ENCODE measurements at places on chromosomes 3 and 15. TPM values are rescaled to one million over a fixed set of nuclear protein-coding genes. Genes with fewer than 3 reads are reported as not detected.

The AHSG gene
- not detected for total RNA-seq

DNA sequence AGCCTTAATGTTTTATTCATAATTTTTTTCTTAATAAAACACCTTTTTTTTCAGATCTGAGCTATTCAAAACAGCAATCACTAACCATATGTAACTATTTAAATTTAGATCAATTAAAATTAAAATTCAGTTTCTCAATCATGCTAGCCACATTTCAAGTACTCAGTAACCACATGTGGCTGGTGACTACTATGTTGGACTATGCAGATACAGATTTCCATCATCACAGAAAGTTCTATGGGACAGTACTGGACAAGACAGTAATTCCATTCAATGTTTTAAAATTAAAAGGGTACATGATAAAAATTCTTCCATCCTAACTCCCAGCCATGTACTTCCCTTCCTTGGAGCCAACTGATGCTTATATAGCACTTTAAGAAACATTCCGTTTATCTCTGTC is 119.3 kb downstream of the GLDN start:
- H3K36me3 ChIP-seq, result peaks cover 33% of the 10 kb centered on the region
- H3K27me3 ChIP-seq, result no peaks in the 10 kb centered on the region
- H3K4me1 ChIP-seq, result no peaks in the 10 kb centered on the region
- DNase-seq, result no peak

GRCh38 chr3:41683666-41684350 is 278.1 kb downstream of the ULK4 start:
- no peak overlapping the region for H3K4me3 ChIP-seq
- DNase-seq, result no peak
- peaks cover 36% of the 10 kb centered on the region for H3K4me1 ChIP-seq
- H3K36me3 ChIP-seq, result no peaks in the 10 kb centered on the region
- no peaks in the 10 kb centered on the region for H3K27me3 ChIP-seq
- H3K27ac ChIP-seq, result peak overlapping the region; percentile 80

The DNASE1L3 gene
- total RNA-seq, result not detected

The TBC1D23 gene
- total RNA-seq, result 35.3 TPM

GRCh38 chr3:51974963-51975851 is at the start of gene ABHD14A:
TSS of gene ABHD14A (plus strand) at chr3:51975064. CDS start at chr3:51975136, 72 bp downstream.
- H3K27me3 ChIP-seq, result no peaks in the 10 kb centered on the region
- H3K4me3 ChIP-seq, result peak within 1 kb of the TSS; percentile 95
- H3K4me1 ChIP-seq, result peaks cover 21% of the 10 kb centered on the region
- no peak for DNase-seq
- H3K36me3 ChIP-seq, result no peaks in the 10 kb centered on the region

DNA sequence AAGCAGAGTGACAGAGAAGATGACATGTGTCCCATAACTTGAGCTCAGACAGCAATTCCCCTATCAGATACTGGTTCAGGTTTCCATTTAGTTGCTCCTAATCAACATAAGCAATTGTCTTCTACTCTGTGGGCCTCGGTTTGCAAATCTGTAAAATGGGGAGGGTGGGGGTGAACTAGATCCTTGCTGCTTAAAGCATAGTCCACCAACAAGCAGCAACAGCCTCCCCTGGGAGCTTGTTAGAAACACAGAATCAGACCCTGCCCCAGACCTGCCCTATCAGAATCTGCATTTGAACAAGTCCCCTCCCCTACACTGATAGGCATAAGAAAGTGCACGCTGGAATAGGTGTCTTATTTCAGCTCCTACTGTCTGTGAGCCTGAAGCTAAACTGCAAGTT is 87.8 kb downstream of the CEMIP start:
- peaks cover 26% of the 10 kb centered on the region for H3K4me1 ChIP-seq
- H3K27me3 ChIP-seq, result no peaks in the 10 kb centered on the region
- no peak overlapping the region for H3K4me3 ChIP-seq
- peak overlapping the region; percentile 14 for H3K27ac ChIP-seq

The TRPC1 gene
- 16.6 TPM for total RNA-seq

DNA sequence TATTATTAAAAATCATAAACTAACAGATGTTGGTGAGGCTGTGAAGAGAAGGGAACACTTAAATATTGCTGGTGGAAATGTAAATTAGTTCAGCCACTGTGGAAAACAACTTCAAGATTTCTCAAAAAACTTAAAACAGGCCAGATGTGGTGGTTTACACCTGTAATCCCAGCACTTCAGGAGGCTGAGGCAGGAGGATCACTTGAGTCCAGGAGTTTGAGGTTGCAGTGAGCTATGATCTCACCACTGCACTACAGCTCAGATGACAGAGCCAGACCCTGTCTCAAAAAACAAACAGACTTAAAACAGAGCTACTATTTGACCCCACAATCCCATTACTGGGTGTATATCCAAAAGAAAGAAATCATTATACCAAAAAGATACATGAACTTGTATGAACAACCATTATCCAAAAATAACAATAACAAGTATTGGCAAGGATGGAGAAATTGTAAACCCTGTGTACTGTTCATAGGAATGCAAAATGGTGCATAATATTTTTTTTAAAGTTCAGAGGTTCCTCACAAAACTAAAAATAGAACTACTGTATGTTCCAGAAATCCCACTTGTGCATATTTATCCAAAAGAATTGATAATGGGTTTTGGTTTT is 25.5 kb downstream of the ZNF148 start:
- H3K27ac ChIP-seq, result peak overlapping the region; percentile 58
- H3K36me3 ChIP-seq, result peaks cover 27% of the 10 kb centered on the region
- peaks cover 48% of the 10 kb centered on the region for H3K4me1 ChIP-seq

DNA sequence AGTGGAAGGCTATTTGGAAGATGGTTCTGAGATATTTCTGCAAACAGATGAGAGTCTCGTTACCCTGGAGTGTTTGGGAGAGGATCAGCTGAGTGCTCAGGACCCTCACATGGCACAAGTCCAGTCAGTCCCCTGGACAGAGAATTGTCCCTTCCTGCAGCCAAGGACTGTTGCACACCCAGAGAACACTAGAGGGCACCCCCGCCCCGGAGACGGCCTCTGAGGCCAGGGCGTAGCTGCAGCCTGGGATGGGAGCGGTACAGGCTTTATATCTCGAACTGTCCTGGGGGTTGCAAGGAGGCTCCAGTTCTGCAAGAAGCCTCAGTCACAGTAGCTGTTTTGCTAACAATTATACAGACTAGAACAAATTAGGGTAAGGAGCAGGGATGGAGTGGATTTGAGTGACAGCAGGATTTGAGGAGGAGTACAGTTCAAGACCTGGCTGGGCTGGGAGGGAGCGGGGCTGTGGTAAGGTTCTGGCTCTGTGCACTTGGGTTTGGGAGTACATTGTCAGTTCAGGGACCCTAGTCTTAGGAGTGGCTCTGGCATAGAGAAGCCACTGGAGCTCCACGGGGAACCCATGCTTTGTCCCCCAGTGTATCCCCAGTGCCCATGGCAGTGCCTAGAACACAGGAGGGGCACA is 67.6 kb upstream of the HACD2 start:
- H3K36me3 ChIP-seq, result peaks cover 10% of the 10 kb centered on the region
- peaks cover 41% of the 10 kb centered on the region for H3K4me1 ChIP-seq
- no peak overlapping the region for H3K4me3 ChIP-seq
- peak overlapping the region; percentile 91 for H3K27ac ChIP-seq
- H3K27me3 ChIP-seq, result no peaks in the 10 kb centered on the region

GRCh38 chr3:82208002-82208710 is 446.7 kb upstream of the GBE1 start:
- no peaks in the 10 kb centered on the region for H3K4me1 ChIP-seq
- H3K27me3 ChIP-seq, result no peaks in the 10 kb centered on the region
- H3K27ac ChIP-seq, result no peak overlapping the region
- H3K4me3 ChIP-seq, result no peak overlapping the region
- DNase-seq, result no peak
- H3K36me3 ChIP-seq, result no peaks in the 10 kb centered on the region

The LIPC gene
- total RNA-seq, result not detected

DNA sequence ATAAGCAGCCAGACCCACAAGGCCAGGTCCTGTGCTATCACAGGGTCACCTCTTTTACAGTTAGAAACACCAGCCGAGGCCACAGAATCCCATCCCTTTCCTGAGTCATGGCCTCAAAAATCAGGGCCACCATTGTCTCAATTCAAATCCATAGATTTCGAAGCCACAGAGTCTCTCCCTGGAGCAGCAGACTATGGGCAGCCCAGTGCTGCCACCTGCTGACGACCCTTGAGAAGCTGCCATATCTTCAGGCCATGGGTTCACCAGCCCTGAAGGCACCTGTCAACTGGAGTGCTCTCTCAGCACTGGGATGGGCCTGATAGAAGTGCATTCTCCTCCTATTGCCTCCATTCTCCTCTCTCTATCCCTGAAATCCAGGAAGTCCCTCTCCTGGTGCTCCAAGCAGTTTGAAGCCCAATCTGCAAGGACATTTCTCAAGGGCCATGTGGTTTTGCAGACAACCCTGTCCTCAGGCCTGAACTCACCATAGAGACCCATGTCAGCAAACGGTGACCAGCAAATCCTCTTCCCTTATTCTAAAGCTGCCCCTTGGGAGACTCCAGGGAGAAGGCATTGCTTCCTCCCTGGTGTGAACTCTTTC is 39.6 kb downstream of the TGM4 start:
- no peaks in the 10 kb centered on the region for H3K27me3 ChIP-seq
- peaks cover 6% of the 10 kb centered on the region for H3K4me1 ChIP-seq
- no peak overlapping the region for H3K4me3 ChIP-seq
- H3K36me3 ChIP-seq, result peaks cover 11% of the 10 kb centered on the region

GRCh38 chr3:141524988-141525387 is 38.2 kb downstream of the RASA2 start:
- H3K27ac ChIP-seq, result no peak overlapping the region
- no peaks in the 10 kb centered on the region for H3K27me3 ChIP-seq
- peaks cover 16% of the 10 kb centered on the region for H3K4me1 ChIP-seq

The GRIP2 gene
- total RNA-seq, result 0.18 TPM

DNA sequence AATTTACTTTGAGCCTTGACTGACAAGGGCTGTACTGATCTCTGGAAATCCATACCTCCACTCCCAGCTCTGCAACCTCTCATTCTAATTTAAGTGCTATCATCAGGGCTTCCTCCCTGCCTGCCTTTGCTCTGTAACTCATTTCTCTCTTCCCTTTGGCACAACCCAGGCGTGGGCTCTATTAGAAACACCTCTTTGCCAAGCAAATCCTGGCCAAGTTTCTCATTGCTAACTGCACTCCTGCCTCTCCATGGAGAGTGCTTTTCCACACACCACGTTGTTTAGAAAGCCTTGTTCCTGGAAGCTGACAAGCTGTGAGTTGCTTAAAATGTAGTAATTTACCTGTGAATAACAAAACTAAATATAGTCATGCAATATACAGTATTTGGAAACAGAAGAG is 20.1 kb upstream of the FSTL1 start:
- H3K27ac ChIP-seq, result peak overlapping the region; percentile 64
- no peaks in the 10 kb centered on the region for H3K27me3 ChIP-seq
- H3K4me3 ChIP-seq, result no peak overlapping the region
- H3K4me1 ChIP-seq, result peaks cover 33% of the 10 kb centered on the region

The CADM2 gene
- total RNA-seq, result 2.2 TPM

DNA sequence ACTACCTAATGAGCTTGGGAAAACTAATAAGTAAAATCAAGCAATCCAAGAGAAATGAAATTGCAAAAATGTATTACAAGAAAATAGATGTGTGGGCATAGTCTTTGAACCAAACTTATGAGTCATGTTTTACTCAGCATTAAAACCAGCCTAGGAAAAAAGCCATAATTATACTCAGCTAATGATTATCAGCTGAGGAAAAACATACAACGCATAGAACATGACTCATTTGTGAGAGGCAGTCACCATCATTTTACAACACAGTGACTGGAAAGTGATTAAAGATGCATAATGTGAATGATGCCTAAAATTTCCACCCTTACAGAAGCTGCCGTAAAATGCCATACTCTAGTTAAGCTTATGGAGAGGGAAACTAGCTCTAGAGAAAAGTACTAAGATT is 238.0 kb upstream of the EOMES start:
- H3K4me1 ChIP-seq, result no peaks in the 10 kb centered on the region
- H3K27me3 ChIP-seq, result no peaks in the 10 kb centered on the region
- H3K36me3 ChIP-seq, result no peaks in the 10 kb centered on the region
- no peak for DNase-seq

- no peak for DNase-seq
- H3K36me3 ChIP-seq, result no peaks in the 10 kb centered on the region
- no peaks in the 10 kb centered on the region for H3K27me3 ChIP-seq
These were observed 497.4 kb upstream of the RASGRP1 start for GRCh38 chr15:39061952-39062464.

GRCh38 chr3:149705416-149705815 is 46.9 kb downstream of the COMMD2 start:
- peaks cover 16% of the 10 kb centered on the region for H3K4me1 ChIP-seq
- H3K4me3 ChIP-seq, result no peak overlapping the region
- H3K36me3 ChIP-seq, result no peaks in the 10 kb centered on the region
- H3K27me3 ChIP-seq, result no peaks in the 10 kb centered on the region
- DNase-seq, result no peak
- no peak overlapping the region for H3K27ac ChIP-seq

The RASL12 gene
- 0.73 TPM for total RNA-seq

- H3K27me3 ChIP-seq, result no peaks in the 10 kb centered on the region
- no peak overlapping the region for H3K27ac ChIP-seq
- peaks cover 3% of the 10 kb centered on the region for H3K36me3 ChIP-seq
- DNase-seq, result no peak
- H3K4me3 ChIP-seq, result no peak overlapping the region
- H3K4me1 ChIP-seq, result peaks cover 25% of the 10 kb centered on the region
These were observed 204.8 kb downstream of the CDIN1 start for GRCh38 chr15:36784098-36784670.

- H3K36me3 ChIP-seq, result no peaks in the 10 kb centered on the region
- no peak overlapping the region for H3K27ac ChIP-seq
- DNase-seq, result peak; percentile 75
- H3K27me3 ChIP-seq, result no peaks in the 10 kb centered on the region
- no peak overlapping the region for H3K4me3 ChIP-seq
These were observed 261.1 kb downstream of the EPHB1 start for GRCh38 chr3:135056084-135056730.

GRCh38 chr3:71532639-71533395 is 50.7 kb downstream of the FOXP1 start:
- peaks cover 83% of the 10 kb centered on the region for H3K4me1 ChIP-seq
- no peak for DNase-seq
- no peaks in the 10 kb centered on the region for H3K27me3 ChIP-seq
- H3K27ac ChIP-seq, result peak overlapping the region; percentile 94
- H3K36me3 ChIP-seq, result peaks cover 10% of the 10 kb centered on the region

DNA sequence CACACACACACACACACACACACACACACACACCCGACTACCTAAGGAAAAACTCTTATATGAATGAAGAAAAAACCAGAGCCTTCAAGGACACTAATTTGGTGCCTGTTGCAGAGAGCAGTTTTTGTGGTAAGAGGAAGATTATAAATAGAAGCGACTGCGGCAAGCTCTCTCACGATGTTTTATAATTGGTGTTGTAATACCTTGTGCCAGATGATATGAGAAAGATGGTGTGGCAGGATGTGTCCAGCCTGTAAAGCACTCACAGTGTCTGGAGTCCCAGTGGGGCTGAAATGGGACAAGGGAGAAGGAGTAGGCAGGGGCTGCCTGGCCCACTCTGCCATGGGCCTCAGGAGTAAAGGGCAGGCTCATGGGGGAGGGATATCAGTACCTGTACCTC is 839.9 kb downstream of the AGBL1 start:
- no peaks in the 10 kb centered on the region for H3K36me3 ChIP-seq
- DNase-seq, result no peak
- no peak overlapping the region for H3K4me3 ChIP-seq
- H3K27me3 ChIP-seq, result no peaks in the 10 kb centered on the region
- H3K27ac ChIP-seq, result no peak overlapping the region

The SUSD5 gene
- 25.5 TPM for total RNA-seq

Data from osteocyte (in vitro differentiated cells).